ENCODE measurements at places on chromosomes 16 and 17.

DNA sequence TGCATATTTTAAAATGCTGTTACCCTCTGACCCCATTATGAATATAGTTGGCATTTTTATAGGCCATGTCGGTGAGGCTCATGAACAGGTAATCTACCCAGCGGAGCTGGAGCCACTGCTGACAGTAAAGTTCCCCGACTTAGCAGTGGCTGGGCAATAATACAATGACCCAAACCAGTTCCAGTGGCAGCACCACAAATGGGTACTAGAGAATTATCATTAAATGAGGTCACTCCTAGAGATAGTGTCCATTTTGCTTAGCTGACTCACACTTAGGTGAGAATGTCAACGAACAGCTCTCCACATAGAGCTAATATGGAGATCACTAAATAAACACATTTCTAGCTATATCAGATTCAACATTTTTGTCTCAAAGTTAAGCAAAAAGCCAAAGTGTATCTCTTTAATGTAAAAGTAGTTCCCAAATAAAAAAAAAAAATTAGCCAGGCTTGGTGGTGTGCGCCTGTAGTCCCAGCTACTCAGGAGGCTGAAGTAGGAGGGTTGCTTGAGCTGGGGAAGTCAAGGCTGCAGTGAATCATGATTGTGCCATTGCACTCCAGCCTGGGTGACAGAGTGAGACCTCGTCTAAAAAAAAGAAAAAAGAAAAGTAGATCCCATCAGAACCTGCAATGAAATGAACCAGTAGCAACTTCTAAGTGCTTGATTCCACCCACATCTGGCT, 7.4 kb downstream of the MYO1D start:
- no peak for DNase-seq

GRCh38 chr17:66272811-66273585, 29.4 kb upstream of the PRKCA start:
- DNase-seq = peak; percentile 36

DNA sequence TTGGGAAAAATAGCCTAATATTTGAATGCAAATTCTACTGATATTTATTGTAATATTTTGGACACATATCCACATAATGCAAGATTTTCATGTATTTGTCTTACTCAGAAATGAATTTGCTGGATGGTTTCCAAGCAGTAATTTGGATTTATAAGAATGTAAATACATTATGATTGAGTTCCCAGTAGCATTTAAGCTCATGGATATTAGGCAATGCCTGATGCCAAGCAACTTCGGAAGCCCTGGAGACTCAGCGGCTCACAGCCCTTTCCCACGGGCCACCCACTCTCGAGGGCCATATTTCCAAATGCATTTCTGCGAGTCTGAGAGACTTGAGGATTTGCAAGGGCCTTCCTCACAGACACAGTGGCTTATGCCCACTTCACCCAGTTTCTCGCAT, 62.1 kb upstream of the MYOCD start:
- no peak for DNase-seq

GRCh38 chr16:79595931-79596450, 4.5 kb downstream of the MAF start:
- no peak for DNase-seq

Data from left hindlimb (tissue), 1 donor.